Stimulated activated CD4-positive, alpha-beta T cell treated with anti-CD3 and anti-CD28 coated beads, TNF-alpha, amount 100 ng/mL, for 1 hour (primary cell): ENCODE measurements at places on chromosomes 7 and 10.

GRCh38 chr7:2441430-2442058 is 34.7 kb downstream of the GRIFIN start:
- no peak for DNase-seq

- no peak for DNase-seq
Measured at GRCh38 chr10:6167456-6167855, 35.3 kb upstream of the PFKFB3 start.

DNA sequence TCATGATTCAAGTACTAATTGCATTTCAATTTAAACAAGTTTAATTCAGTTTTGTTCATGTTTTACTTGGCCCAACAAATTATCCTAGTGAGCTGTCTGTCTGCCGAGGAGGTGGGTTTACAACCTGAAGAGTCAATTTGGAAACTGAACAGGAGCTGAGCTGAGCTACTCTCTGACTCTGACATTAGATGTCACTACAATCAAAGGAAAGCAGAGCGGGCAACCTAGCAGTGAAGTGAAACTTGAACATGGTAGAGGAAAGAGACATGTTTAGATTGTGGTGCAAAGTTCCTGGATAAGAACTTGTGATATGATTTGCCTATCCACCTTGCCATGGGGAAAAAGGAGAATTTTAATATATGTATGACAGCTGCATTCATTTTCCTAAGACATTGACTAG is 9.6 kb upstream of the AGR3 start:
- DNase-seq = no peak

DNA sequence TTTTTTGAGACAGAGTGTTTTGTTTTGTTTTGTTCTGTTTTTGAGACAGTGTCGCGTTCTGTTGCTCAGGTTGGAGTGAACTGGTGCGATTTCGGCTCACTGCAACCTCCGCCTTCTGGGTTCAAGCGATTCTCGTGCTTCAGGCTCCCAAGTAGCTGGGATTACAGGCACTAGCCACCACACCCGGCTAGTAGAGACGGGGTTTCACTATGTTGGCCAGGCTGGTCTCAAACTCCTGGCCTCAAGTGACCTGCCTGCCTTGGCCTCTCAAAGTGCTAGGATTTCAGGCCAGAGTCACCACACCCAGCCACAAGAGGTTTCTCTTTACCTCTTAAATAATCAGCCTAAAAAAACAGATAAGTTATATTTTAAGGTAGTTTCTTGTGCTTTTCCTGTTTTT is 8.7 kb upstream of the ARHGAP12 start:
- no peak for DNase-seq

DNA sequence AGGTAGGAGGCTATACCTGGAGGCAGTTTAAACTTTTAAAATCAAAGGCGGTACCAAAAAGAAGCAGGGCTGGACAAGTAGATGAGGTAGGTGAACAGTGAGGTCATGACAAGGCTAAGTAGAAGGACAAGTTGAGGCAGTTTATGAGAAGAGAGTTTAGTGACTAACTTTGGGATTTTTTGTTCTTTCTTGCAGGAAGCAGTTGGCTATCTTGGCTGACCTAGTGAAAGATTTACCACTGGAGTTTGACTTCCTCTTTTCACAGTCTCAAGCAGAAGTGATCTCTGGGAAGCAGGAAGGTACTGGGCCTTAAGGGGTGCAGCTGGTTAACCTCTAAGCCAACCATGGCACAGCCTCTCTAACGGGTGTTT is 26.3 kb downstream of the ENTPD7 start:
- no peak for DNase-seq

- DNase-seq = no peak
Measured at GRCh38 chr10:43731486-43731885, 82.8 kb upstream of the ZNF32 start.

GRCh38 chr10:29142516-29143314 is 146.2 kb upstream of the LYZL1 start:
- no peak for DNase-seq

DNA sequence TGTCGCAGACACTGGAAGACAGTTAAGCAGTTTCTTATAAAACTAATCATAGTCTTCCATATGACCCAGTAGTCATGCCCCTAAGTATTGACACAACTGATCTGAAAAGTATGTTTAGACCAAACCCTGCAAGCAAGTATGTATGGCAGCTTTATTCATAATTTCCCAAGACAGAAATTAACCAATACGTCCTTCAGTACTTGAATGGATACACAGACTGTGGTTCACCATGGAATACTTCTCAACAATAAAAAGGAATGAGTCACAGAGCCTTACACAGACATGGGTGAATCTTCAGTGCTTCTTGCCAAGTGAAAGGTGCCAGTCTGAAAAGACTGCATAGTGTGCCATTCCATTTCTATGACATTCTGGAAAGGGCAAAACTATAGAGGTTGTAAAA is 50.2 kb upstream of the AKR1E2 start:
- no peak for DNase-seq

DNA sequence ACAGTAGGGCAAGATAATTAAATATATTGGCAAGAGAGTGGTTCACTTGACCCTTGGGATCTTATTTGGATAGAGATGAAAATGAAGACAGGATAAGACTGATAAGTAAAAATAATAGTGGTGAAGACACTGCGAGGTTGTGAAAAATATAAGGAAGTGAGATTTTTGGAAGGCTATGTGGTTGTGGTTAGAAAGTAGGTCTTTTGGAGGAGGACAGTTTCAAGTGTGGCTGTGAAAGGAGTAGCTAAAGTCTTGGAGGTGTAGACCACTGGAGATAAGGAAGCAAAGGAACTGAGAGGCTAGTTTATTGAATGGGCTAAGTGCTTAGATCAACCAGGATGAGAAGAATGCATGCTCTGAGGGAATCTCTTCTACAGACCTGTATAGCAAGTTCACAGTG is 11.2 kb downstream of the MIOS start:
- no peak for DNase-seq

GRCh38 chr7:7103343-7104313 is 78.7 kb upstream of the C1GALT1 start:
- no peak for DNase-seq

- no peak for DNase-seq
Measured at GRCh38 chr7:29285444-29285793, 90.8 kb downstream of the CHN2 start.

DNA sequence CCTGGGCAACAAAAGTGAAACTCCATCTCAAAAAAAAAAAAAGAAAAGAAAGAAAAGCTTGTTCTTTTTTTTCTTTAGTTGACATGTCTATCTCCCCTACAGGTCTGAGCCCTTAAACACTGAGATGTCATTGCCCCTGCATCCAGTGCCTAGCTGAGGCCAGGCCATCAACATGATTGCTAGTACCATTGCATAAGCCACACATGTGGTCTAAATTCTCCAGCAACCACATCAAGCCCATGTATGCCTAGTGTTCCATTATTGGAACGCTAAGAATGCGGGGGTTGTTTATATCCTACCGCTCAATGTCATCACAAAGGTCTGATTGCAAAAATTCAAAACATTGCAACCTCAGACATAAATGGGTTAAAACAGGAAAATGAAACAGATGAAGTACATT is 62.7 kb downstream of the NPTX2 start:
- DNase-seq = no peak

- no peak for DNase-seq
Measured at GRCh38 chr10:26715137-26715487, 17.6 kb downstream of the PDSS1 start.

GRCh38 chr10:98391065-98391464 is 23.9 kb downstream of the PYROXD2 start:
- DNase-seq = no peak

GRCh38 chr7:7913504-7913903 is 55.1 kb upstream of the GLCCI1 start:
- no peak for DNase-seq

- no peak for DNase-seq
Measured at GRCh38 chr7:1112625-1113547, 25.0 kb downstream of the GPER1 start.
